ENCODE measurements at places on chromosomes 6 and 20. TPM values are rescaled to one million over a fixed set of nuclear protein-coding genes. Genes with fewer than 3 reads are reported as not detected.

GRCh38 chr20:41098703-41099250 lies 38.6 kb upstream of the PLCG1 start:
- DNase-seq = no peak

DNA sequence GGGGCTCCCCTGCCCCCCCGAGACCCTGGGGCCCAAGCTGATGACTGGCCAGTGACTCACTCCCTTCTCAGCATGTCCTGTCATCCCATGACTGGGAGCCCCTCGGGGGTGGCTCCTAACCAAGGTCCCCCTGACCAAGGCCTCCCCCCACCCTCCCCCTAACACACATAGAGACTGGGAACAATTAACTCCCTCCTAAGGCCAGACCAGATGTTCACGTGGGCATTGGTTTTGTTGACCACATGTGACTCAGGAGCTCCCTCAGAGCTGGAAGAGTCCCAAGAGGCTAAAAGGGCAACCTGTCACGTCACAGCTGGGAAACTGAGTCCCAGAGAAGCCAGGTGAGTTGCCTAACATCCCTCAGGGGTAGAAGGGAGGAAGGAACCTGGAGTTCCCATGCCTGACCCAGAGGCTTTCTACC lies 10.6 kb upstream of the CCN5 start:
- DNase-seq = no peak

DNA sequence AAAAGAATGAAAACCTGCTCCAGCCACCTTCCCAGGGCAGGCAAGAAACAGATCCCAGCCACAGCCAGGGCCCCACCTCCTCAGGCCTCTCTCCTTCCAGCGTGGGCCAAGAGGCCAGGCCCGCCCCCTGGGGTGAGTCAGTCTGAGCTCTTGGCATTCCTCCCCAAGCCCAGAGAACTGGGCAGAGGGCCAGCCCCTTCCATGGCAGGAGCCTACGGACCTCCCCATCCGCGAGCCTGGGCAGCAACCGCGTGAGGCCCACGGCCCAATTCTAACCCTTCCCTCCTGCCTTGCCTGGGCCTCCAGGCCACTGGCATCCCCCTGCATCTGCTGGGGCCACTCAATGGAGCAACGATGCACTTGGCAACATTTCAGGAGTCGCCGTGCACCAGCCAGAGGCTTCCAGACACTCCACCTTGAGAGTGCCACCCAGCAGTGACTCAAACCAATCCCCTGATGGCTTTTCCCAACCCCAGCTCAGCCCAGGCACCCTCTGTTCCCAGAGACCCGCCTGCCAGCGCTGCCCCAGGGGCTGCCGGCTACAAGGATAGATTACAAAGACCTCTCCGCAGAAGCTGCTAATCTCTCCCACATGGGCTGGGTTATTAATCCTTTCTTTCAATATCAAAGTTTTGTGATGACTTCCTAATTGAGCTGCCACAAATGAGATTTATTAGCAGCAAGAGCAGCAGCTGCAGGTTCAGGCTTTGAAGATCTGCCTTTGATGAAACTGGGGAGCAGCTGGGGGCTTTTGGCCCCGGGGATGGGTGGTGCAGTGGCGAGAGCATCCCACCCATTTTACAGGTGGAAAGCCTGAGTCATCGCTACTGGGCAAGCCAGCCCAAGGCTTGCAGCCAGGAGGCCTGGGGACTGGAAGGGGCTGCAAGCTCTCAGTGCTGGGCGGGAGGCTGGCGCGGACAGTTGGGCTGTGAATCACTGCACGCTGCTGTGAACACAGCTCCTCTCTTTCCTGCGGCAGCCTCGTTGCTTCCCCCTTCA lies 85.7 kb downstream of the NFATC2 start:
- DNase-seq = peak; percentile 96

DNA sequence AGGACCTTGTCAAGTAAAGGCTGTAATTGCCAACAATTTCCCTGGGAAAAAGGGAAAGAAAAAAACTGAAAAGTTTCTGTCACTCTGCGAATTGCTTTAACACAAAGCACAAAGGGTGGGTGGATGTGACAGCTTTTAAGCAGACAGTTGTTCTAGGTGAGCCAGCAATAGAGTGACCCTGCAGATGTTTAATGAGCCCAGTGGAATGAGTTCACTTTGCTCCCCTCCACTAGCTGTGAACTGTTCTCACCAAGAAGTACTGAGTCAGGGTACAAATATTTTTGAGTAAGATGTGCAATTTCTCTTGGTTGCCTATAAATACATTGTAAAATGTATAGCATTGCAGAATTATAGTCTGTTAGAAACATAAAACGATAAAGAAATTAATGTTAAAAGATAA lies 26.2 kb upstream of the LRRC1 start:
- DNase-seq = no peak

DNA sequence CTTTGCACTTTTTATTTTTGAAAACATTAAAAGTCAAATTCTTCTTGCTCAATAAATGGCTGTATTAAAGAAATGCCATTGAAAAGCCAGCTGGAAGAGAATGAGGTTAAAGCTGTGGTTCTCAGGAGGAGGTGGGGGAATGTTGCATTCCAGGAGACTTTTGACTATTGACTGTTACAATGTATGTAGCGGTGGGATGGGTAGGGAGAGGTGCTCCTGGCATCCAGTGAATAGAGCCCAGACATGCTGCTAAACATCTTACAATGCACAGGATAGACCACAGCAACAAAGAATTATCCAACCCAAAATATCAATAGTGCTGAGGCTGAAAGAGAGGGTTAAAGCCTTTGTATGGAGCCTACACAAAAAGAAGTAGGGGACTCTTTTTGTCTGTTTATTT lies 295.9 kb downstream of the NKAIN2 start:
- no peak for DNase-seq

- DNase-seq = no peak
Observed at GRCh38 chr20:2729791-2730190, 37.2 kb downstream of the EBF4 start.

Gene DBNDD2
- 395 TPM for total RNA-seq

- no peak for DNase-seq
Observed at GRCh38 chr6:11950109-11950508, 62.0 kb upstream of the HIVEP1 start.

GRCh38 chr6:53058388-53059195 lies 6.6 kb upstream of the FBXO9 start:
- DNase-seq = no peak

GRCh38 chr6:18464176-18464575 lies 77.0 kb downstream of the RNF144B start:
- no peak for DNase-seq

Gene C6orf141
- total RNA-seq = not detected
